Hypothalamus (tissue), 51 donors: ENCODE measurements at places on chromosomes 1 and 21.

DNA sequence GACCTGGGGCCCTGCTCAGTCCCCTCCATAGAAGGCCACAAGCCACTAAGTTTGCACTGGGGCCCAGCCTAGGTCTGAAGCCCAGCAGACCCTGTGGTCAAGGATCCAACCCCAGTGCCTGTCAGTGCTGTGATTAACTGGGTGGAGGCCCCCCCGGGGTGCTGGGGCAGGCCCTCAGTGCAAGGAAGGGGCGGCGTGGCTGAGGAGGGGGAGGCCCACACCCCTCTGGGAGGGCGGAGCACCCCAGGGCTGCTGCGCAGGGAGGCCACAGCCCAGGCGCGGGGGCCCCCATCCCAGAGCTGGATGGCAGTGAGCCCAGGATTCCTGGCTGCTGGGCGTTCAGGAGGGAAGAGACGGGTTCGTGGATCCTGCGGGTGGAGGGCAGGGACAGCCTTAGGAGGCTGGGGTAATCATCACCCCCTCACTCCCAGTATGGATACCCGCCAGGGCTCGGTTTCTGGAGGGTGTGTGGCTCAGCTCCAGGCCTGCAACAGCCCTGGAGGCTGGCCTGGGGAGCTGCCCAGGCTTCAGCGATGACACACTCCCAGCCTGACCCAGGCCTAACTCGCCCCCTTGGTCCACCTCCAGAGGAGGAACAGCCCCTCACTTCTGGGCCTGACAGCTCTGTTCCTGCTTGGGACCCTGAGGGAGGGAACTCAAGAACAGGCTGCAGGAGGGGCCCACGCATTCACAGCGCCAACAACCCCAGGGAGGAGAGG is 890 bp downstream of the GJC2 start:
- DNase-seq = peak; percentile 32

DNA sequence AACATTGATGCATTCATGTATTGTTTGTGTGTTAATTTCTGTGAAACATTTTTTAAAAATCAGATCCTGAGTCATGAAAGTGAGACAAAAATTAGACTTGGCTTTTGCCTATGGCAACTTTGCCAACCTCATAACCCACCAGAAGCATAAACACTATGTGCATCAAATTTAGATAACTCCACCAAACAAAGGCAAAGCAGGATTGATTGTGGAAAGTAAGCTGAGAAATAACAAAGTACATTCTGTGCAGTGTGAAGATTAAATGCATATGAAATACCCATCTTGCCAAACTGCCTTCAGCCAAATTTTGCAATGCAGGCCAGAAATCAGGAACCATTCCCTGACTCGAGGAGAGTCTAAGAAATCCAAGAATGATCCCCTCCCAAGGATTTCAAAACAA is 493.4 kb downstream of the AJAP1 start:
- no peak for DNase-seq

GRCh38 chr1:173523329-173523728 is 46.2 kb downstream of the PRDX6 start:
- no peak for DNase-seq

DNA sequence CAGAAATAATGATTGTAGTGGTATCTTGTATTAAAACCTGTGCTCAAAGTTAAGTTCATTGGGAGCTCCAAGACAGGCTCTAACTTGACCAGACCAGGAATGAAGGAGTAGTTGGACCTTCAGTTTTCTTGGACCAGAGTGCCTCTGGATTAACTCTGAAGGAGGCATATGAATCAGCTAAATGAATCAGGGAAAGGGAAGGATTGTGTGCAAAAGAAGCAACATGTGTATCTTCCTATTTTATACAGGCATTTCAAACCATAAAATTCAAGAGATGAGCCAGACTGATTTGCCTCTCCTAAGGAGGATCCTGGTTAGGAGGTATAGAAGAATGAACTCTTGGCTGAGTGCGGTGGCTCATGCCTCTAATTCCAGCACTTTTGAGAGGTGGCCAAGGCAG is 71.4 kb downstream of the CC2D1B start:
- no peak for DNase-seq

GRCh38 chr21:45018131-45019075 is 56.0 kb upstream of the ADARB1 start:
- no peak for DNase-seq
